SK-N-DZ (cell line): ENCODE measurements at places on chromosomes 7 and 10.

GRCh38 chr10:5668429-5668828 is 2.0 kb upstream of the ASB13 start:
- DNase-seq, result no peak

- DNase-seq, result no peak
Observed at GRCh38 chr7:134782121-134782623, 2.7 kb downstream of the CALD1 start.

GRCh38 chr7:127194571-127194970 is 58.2 kb downstream of the GRM8 start:
- no peak for DNase-seq

DNA sequence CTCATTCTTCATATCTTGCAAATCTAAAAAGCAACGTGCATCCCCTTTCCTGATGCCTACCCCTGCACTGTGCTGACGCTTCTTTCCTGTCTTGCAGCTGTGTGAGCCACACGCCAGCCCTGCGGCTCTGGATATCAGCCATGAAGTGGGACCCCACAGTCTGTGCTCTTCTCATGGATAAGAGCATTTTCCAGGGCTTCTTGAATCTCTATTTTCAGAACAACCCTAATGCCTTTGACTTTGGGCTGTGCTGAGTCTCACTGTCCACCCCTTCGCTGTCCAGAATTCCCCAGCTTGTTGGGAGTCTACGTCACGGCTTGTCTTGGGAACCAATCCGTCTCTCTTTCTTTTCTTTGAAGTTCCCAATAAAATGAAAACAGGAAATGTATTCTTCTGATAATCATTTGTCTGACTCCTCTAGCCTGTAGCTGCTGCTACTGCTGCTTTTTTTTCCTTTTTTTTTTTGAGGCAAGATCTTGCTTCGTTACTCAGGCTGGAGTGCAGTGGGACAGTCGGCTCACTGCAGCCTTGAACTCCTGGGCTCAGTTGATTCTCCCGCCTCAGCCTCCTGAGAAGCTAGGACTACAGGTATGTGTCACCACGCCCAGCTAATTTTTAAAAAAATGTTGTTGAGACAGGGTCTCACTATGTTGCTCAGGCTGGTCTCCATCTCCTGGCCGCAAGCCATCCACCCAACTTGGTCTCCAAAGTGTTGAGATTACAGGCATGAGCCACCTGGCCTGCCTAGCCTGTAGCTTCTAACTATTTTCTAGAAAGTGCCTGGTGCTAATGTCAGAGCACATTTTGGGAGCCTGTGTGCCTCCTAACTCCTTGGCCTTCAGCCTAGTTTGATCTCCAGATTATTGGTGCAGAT is 30.3 kb downstream of the GSTO2 start:
- no peak for DNase-seq

- no peak for DNase-seq
Observed at GRCh38 chr10:126880926-126881325, 24.3 kb upstream of the DOCK1 start.

GRCh38 chr10:5645944-5646617 is 20.3 kb downstream of the ASB13 start:
- DNase-seq, result no peak

- DNase-seq, result no peak
Observed at GRCh38 chr10:88297103-88297502, 286.0 kb downstream of the RNLS start.

DNA sequence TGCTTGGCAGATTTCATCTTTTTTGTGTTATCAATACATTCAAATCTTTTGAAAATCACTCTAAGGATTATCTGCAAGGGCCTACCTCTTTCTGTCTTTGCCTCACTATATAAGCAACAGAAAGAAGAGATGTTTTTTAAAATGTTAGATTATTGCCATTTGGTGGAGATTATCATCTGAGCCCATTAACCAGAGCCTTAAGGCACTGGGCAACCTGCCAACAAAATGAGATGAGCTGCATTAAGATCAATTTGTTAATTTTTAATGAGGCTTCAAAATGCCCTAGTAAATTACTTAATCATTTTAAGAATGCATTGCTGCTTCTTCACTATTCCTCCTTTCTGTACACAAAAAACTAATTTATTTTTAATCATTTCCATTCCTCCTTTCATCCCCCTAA is 314.1 kb downstream of the SNX13 start:
- no peak for DNase-seq

DNA sequence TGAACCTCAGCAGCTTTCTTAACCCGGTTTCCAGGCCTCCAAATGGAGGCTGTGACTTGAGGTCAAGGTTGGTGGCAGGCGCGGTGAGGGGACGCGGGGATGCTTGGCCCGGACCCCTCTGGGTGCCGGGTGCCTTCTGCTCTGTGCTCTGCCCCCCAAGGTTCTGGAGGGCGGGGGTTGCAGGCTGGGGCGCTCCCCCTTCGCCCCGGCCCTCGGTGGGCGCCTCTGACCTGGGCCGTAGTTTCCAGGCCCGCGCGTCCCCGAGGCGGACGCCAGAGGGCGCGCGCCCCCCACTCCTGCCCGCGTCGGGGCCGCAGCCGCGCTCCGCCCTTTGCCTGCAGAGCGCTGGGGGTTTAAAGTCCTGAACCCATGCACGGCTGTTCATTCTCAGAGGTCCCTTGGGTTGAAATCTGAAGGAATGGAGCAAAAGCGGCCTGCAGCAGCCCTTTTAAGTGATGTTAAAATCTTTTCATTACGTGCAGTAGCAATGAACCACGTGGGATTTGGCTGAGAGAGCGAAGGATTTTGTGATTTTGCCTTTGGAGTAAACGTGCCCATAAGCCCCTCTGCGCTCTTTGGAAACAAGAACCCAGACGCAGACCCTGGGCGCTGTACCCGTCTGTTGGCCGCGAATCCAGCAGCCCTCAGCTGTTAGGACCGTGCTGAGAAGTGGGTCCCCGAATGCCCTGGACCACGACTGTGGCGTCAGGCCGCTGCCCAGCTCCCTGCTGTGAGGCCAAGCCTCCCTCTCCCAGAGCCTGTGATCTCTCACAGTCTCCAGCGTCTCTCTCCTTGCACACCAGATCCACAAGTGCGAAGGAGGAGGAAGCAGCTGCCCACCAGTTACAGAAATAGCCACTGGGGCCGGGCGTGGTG is 135.0 kb downstream of the ACTR3B start:
- peak; percentile 38 for DNase-seq

GRCh38 chr7:4245135-4245865 is 436.8 kb upstream of the FOXK1 start:
- no peak for DNase-seq

DNA sequence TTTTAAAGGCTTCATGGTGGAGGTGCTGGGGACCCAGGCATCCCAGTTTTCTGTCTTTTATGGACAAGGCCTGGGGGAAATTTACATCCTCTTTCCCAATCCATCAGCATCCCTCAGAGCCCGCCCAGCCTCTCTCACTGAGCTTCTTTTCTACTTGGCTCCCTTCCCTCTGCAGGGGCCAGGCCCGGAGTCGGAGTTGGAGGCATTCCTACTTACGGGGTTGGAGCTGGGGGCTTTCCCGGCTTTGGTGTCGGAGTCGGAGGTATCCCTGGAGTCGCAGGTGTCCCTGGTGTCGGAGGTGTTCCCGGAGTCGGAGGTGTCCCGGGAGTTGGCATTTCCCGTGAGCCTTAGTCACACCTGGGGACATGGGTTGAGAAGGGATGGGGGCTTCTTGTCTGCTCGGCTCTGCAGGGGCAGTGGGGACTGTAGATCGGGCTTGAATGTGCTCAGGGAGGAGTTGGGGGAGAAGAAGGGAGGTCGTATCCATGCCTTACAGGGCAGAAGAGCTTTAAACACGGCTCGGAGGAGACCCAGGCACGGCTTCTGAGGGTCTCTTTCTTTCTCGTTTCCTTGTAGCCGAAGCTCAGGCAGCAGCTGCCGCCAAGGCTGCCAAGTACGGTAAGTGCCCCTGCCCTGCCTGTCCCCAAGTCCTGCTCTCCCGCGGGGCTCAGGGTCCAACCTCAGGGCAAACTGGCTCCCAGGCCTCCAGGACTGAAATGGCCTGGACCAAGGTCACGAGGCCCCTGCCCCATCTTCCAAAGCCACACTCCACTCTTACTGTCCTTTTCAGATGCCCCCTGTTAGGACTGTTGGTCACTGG is 27.3 kb upstream of the LIMK1 start:
- DNase-seq, result no peak

- DNase-seq, result no peak
Observed at GRCh38 chr7:55224810-55225209, 140.3 kb upstream of the LANCL2 start.

DNA sequence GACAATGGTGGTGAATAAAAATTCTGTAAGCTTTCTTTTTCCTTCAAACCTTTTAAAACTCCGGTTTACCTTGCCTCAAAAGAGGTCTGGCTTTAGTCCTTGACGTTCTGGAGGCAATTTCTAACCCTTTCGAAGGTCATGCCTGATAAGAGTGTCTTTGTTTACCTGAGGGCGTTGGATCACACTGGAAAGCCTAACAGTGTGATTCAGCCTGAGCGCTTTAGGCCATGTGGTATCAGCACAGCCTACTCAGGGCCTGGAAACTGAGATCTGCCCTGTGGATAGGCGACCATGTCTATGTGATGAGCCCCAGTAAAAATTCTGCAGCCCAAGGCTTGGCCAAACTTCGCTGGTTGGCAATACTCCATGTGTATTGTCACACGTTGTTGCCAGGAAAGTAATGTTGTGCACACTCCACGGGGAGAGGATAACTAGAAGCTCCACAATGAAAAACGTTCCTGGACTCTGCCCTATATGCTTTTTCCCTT is 10.7 kb downstream of the CCDC6 start:
- no peak for DNase-seq

DNA sequence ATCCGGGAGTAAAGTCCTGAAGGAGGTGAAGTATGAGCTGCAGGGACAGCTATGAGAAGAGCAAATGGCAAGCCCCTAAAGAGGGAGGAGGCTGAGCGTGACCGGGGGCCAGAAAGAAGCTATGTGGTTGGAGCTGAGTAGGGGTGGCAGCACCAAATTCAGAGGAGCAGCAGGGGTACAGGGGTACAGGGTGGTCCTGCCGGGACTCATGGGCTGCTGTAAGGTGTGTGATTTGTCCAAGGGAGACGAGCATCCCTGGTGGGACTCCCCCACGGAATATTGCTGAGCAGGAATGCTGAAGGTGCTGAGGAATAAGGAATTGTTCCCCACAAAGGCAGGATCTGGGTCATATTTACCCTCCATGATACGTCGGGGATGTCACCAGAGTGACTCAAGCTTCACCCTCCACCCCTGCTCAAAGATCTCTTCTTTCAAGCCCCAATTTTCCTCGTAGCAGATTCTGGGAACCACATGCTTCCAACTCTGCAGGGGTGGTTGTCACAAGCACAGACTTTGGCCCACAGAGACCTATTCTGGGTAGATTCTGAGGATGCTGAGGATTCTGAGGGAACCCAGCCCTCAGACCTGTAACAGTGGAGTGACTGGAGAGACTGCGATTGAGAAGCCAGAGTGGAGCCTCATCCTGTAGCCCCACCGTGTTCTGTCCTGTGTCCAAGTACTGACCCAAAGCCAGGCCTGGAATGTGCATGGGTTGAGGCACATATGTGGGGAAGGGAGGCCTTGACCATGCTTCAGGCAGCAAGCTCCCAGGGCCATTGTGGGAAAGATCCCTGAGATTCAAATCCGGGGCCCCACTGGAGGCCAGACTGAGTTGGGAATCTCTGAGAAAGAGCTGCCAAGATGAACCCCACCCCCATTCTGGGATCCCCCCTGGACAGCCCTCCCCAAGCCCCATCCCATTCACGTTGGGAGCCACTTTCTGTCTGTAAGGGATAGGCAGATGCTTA is 4.2 kb downstream of the SFTPD start:
- DNase-seq, result no peak

DNA sequence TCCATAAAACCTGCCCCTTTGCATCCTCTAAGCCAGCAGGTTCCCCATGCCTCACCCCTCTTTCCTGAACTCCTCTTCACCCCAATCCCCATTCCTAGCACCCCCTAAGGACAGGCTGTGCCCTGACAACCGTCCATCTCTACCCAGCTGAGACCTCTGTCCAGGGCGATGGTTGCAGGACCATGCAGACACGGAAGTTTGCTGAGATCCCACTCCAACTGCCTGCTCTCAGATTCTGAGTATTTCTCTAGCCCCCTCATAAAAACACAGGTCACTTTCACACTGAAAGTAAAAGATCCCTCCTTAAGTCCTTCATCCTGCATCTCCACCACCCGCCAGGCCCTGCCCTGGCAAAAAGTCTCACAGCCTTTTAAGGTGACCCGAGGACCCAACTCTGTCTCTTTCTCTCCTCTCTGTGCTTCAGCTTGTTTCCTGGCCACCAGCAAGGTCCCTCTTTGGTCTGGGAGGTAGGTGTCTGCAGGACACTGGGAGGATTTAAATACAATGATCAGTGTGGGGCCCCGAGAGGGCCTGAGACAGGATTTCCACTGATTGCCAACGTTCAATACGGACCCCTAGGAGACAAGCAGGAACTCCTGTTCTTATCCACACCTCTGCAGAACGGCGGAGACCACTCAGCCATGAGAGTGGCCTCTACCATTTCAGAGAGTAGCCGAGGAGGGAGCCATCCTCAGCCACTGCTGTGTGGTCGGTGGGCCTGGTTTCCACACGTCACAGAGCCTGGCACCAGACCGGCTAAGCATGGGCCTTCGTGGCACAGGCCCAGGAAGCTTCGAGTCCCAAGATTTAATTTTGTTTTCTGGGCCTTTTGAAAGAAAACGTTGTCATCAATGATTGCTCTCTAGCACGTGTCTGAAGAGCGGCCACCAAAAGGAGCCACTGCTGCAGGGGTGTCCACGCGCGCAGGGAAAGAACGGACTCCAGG is 27.9 kb downstream of the CALML3 start:
- DNase-seq, result no peak

DNA sequence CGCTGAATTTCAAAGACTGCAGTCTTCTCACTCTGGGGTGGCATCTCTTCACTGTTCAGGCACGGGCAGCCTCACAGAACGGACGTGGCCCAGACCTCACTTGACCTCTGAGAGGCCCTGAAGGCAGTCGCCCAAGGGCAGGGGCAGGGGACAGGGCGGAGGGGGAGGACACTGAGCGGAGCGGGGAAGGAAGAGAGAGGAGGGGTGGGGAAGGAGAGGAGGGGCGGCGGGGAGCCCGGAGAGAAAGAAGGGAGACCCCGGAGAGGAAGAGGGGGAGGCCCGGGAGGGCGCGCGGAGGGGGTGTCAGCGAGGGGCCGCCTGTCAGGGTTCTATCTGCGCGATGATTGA is 58.7 kb upstream of the COMTD1 start:
- DNase-seq, result no peak

DNA sequence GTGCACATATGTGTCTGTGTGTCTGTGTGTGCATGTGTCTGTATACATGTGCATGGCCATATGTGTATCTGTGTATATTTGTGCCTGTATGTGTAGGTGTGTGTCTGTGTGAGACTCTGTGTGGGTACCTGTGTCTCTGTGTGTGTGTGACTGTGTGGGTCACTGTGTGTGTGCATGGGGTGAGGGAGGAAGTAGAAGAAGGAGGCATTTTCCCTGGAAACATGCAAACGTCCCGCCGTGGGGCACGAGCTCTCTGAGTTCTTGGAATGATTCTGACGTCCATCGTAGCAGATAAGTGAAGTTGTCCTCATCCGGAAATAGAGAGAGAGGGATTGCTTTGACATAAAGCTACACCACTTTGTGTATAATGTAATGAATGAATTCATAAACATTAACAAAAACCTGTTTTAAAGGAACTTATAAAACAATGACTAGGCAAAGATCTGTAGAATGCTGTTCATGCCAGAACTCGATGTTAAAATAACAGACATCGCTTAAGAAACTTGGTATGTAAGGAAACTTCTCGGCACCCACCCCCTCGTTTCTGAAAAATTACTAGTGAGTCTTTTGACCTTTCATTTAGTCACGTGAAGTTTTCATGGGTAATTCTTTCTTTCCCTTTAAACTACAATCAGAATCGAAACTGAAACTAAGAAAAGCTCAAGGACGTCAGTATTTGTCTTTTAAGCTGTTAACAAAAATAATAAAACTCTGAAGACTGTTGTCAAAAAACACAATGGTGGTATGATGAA is 43.6 kb upstream of the KLF6 start:
- no peak for DNase-seq

GRCh38 chr7:65216469-65216868 is 157.2 kb upstream of the ZNF92 start:
- peak; percentile 63 for DNase-seq
